ENCODE measurements at places on chromosomes 5 and 9.

- DNase-seq: no peak
Measured at GRCh38 chr9:120447959-120448500, 131.9 kb downstream of the CDK5RAP2 start.

- no peak for DNase-seq
Measured at GRCh38 chr5:133688391-133688790, 76.0 kb upstream of the FSTL4 start.

DNA sequence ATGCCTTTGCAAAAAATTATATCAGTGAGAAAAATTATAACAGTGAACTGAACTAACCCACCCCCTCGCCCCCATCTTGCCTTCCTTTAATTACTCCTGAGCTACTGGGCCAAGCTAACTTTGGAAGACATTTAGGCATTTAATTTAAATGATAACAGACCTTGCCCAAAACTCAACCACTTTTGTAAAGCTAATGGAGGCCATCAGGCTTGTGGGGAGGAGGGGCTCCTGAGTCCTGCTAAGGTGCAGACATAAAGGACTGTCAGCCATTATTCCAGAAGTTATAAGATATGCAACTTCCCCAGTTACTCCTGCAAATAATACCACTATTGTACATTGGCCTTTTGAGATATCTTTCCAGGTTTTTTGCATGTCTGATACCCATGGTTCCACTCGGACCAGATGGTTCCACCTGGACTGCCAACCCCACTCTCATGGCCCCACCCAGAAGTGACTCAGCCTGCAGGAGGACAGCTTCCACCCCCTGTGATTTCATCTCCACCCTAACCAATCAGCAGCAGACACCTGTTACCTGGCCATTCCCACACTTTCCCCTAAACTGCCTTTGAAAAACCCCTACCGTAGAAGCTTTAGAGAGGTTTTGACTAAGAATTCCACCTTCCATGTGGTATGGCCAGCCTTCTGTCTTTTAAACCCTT lies 805.4 kb upstream of the CDH6 start:
- no peak for DNase-seq

- no peak for DNase-seq
Measured at GRCh38 chr5:54874337-54875021, 110.9 kb downstream of the ESM1 start.

DNA sequence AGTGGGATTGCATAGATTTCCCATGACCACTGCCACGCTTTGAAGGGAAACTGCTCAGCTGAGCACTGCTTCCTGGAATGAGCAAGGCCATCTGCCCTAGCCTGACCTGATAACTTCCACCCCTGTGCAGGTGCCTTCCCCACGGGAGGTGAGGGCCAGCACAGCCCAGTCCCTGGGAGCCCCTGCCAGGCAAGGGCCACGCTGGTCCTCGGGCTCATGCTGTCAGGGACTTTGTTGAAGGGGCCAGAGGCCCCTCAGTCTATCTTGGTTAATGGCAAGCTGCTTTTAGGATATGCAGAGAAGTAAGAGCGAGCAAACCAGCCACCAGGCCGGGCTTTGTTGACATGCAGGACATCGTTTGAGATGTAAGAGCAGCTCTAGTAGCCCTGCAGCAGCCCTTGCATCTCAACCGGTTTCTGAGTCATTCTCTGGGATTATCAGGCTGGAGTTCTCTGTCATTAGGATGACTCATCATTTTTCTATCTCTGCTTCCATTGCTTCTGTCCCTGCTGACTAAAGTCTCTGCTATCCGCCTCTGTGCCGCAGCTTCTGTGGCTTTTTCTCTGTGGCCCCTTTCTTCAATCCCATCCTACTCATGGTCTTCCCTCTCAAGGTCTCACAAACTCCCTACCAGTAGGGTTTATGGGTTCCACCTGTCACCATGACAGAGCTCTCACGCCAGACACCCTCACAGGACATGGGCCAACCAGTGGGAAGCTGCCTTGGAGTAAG lies 30.6 kb upstream of the IQGAP2 start:
- peak; percentile 87 for DNase-seq

- DNase-seq: no peak
Measured at GRCh38 chr5:137022043-137022442, 477.1 kb downstream of the SPOCK1 start.

GRCh38 chr5:176743136-176743861 lies 67.1 kb upstream of the UNC5A start:
- DNase-seq: no peak

GRCh38 chr5:80168388-80169028 lies 87.3 kb downstream of the SERINC5 start:
- DNase-seq: no peak

DNA sequence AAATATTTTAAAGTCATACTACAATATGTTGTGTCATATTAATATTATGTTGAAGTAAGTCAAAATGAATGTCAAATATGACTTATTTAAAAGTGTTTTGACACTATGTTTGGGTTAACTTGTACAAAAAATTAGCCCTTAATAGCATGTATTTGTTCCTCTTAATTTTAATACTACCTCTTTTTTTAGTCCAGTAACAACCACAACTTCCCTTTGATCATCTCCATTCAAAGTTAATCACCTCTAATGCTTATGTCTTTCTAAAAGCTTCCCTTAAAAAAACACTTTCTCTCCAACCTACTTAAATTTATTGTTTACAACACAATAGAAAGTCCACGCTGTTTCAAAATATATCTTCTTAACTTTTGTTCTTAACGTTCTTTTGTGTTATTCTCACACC lies 9.6 kb downstream of the SLCO4C1 start:
- no peak for DNase-seq

DNA sequence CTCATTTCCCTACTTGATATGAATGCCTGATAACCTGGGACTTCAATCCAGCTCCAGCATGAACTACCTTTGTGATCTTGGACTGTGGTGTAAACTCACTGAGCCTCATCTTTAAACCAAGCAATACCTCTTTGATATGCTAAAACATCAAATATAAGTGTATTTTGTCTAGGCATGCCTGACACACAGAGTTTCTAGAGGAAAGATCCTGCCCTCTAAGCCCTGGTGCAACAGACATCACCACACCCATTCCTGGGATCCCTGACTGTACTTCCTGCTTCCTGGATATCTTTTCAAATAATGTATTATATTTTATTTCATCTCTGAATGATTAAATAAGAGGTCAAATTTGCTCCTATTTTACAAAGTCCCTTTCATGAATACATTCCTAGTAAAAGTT lies 55.8 kb downstream of the ANXA2R start:
- DNase-seq: peak; percentile 55

- DNase-seq: no peak
Measured at GRCh38 chr5:103411711-103412110, 150.9 kb downstream of the NUDT12 start.

DNA sequence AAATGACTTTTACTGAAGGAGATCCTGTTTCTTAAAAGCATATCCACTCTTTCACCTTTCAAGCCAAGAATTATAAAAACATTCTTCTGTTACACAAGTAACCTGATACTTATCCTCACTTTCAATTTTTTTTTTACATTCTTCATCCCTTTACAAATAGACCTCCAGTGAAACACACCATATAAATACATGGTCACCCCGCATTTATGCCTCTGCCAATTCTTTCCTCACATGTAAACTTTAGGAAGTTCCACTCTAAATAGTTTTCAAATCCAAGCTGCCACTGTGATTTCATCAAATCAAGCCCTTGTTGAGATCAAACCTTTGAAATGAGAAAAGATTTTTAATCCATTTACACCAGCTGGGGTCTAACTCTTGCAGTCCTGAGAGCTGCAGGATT lies 40.0 kb downstream of the GAS1 start:
- DNase-seq: no peak

- DNase-seq: no peak
Measured at GRCh38 chr5:106825374-106825773, 845.4 kb downstream of the EFNA5 start.

- no peak for DNase-seq
Measured at GRCh38 chr9:131396626-131397025, 2.7 kb downstream of the PRRC2B start.

DNA sequence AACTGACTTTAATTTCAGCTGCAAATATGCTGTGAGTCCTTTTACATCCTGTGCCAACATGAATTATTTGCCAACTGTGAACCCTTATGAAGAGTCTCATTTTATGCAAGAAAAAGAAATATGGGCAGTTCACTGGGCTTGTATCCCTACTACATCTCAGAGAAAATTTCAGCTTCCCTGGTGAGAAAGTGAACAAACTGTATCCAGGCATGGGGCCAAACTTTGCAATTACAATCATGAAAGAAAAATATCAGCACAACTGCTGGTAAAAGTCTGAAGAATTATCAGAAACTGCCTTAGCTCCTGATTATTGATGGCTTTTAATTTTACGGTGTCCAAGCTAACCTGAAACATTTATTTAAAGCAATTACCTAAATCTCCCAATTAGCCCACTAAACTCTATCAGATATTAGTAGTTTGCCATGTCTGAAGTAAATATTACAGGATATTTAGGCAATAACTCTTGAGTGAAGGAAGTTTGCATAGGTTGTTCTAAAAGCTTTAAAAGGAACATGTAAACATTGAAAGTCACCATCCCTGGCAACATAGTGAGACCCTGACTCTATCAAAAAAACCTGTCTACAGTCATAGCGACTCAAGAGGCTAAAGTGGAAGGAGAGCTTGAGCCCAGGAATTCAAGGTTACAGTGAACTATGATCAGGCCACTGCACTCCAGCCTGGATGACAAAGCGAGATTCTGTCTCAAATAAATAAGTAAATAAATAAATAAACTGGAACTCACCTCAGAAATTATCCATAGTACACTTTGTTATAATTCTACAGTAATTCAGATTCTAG lies 83.9 kb upstream of the HCN1 start:
- DNase-seq: no peak

- no peak for DNase-seq
Measured at GRCh38 chr5:37807621-37808301, 32.1 kb downstream of the GDNF start.

DNA sequence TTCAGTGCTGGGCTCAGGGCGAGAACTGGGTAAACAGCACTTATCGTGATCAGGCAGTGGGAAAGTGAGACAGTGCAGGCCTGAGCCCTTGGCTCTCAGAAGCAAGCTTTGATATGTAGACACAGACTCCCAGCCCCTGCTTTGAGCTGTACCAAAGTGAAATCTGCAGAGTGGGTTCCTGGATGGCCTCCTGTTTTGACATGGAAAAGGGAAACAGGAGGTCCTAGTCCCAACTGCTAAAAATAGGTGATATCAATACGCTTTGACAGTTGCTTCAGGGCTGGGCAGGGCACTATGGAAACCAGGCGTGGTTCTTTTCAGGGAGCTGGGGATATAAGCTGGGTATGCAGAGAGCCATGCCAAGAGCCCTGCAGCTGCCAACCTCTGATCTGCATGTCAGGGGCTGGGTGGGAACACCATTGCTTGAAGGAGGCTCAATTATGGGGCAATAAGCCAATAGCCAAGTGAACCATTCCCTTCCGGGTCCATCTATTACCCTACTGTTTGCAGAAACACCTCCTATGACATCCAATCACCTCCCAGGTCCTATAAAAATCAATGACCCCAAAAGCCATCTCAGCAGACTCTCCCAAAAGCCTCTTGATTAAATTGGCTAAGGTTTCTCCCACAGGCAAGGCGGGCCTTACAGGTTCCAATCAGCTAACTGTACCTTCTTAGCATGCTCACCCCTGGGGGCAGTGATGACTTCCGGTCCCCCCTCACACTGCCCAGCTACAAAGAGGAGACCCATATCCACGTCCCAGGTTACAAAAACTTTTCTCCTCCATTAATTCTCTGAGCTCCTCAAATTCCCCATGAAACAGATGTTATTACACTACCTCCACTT lies 45.8 kb downstream of the EPB41L4B start:
- DNase-seq: no peak

- no peak for DNase-seq
Measured at GRCh38 chr5:10474521-10475075, 32.9 kb downstream of the ROPN1L start.

- DNase-seq: no peak
Measured at GRCh38 chr5:40554813-40555212, 124.9 kb upstream of the PTGER4 start.

GRCh38 chr5:123144096-123144495 lies 55.1 kb downstream of the PRDM6 start:
- DNase-seq: no peak

GRCh38 chr5:74257645-74258313 lies 382.7 kb downstream of the ENC1 start:
- no peak for DNase-seq

GRCh38 chr5:133403741-133404364 lies 208.5 kb downstream of the FSTL4 start:
- DNase-seq: no peak
